ENCODE measurements at places on chromosomes 6 and 20.
A peak's percentile ranks its signal among the peaks of the same experiment; 100 is the strongest.

DNA sequence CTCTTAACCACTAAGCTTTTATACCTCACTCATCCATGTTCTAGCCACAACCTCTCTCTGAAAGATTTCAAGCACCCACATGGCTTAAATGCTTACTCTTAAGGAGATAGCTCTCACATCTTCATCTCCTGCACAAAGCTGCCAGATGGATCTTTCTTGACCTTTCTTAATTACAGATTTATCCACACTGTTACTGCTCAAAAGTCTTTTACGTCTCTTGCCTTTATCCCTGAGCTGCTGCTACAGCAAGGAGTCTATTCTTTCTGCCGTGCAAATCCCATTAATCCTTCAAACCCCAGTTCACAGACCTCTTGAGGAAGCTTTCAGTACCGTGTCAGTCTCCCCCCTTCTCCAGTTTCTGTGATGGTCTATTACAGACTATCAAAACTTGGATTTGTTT lies 54.6 kb downstream of the B4GALT5 start:
- DNase-seq: no peak

DNA sequence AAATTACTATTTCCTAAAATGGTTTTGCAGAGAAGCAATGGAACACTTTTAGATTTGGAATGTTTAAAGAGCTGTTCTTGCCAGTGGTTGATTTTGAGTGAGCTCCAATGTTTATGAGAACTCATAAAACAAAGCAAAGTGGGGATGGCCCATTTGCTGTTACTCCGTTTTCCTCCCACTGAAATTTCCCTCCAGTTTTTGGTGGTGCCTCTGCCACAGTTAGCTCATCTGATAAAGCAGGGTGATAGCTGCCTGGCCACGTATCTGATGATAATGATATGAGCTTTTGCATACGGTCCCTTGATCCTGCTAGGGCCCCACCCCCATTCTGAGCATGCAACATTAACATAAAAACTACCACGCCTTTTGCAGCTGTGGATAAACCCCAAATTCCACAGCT lies 10.4 kb downstream of the CD83 start:
- DNase-seq: no peak

DNA sequence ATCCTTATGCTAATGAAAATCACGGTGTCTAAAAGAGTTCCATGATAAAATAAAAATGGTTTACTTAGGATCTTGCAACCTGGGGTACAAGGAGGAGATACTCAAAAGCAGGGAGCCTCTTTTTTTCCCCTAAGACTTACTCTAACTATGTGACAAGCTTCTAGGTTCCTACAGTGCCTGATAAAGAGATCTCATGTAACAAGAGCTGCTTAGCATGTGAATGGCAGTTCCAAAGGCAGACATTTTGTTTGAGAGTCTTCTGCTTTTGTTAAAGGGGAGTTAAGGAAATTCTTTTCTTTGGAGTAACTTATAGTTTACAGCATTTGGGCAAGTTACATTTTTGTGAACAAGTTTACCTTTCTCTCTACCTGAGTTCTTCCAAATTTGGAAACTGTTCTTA lies 945.8 kb upstream of the ADGRB3 start:
- no peak for DNase-seq

GRCh38 chr20:53030061-53030460 lies 57.9 kb downstream of the TSHZ2 start:
- peak; percentile 31 for DNase-seq

GRCh38 chr20:6515261-6515660 lies 252.2 kb upstream of the BMP2 start:
- no peak for DNase-seq

DNA sequence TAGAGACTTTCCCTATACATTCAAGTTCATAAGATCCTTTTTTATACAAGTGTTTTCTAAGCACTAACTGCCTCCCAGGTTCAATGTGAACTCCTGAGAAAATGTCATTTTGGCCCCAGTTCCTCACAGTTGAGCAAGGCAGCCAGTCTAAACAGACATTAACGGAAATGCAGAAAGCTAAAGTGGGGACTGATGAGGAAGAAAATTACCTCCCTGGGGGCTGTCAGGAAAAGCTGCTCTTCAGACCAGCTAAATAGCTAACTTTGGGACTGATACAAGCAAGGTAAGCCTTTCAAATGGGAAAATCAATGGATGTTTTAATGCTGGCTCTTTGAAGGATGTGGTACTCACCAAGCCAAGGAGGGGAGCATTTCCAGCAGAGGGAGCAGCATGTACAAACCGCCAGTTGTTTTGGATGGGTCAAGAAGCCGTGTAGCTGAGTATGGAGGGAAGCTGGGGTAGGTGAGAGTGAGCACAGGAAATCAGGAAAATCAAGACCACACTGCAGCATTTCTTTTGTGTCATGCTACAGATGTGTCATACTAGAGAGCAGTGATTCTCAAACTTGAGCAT lies 180.8 kb upstream of the CHD6 start:
- no peak for DNase-seq

DNA sequence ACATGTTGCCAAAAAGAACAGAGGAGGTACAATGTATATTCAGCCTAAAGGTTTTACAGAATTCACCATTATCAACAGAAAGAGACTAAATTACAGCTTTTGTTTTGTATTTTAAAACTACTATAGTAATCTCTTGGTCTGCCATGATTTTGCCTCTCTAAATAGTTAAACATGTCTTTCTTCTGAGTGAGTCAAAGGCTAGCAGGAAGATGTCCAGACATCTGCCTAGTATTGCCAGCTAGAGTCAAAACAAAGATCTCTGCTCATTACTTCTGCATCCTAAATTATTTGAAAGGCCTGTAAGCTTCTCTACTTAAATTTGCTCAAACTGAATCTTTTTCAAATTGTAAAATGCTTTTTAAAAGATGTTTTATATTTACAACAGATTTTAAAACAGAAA lies 8.8 kb downstream of the ASF1A start:
- no peak for DNase-seq

DNA sequence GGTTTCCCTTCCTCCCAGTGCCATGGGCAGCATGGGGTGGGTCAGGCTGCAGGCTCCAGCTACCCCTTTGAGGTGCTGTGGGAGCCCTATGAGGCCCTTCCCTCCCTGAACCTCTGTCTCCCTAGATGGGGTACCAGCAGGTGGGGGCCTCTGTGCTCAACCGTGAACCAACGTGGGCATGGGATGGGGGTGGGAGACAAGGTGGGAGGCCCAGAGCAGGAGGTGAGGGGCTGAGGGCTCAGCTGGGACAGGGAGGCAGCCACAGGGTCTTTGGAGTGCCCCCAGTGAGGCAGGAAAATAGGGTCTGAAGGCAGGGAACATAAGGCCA lies 33.3 kb downstream of the SUN5 start:
- DNase-seq: no peak

- no peak for DNase-seq
Observed at GRCh38 chr6:77356821-77357220, 106.5 kb downstream of the HTR1B start.

- no peak for DNase-seq
Observed at GRCh38 chr6:24100024-24100769, 25.8 kb upstream of the NRSN1 start.

- DNase-seq: no peak
Observed at GRCh38 chr6:37558168-37558567, 58.5 kb upstream of the CCDC167 start.

DNA sequence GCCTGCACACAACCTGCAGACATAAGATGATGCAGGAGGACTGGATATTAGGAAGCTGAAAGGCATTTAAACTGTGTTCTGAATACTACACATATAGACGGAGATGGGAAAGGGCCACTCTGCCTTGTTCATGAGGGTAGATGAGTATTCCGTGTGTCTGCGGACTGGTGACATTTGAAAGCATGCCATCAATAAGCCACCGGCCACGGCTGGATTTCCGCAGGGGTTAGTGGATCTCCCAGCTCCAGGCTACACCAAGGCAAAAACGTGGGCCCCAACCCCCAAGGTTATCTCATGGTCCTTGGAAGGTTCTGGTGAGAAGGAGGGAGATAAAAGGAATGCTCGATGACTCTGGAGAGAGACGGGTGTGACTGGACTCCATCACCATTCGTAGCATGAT lies 78.6 kb upstream of the THBS2 start:
- no peak for DNase-seq

GRCh38 chr6:158686791-158687381 lies 37.0 kb downstream of the SYTL3 start:
- peak; percentile 89 for DNase-seq

DNA sequence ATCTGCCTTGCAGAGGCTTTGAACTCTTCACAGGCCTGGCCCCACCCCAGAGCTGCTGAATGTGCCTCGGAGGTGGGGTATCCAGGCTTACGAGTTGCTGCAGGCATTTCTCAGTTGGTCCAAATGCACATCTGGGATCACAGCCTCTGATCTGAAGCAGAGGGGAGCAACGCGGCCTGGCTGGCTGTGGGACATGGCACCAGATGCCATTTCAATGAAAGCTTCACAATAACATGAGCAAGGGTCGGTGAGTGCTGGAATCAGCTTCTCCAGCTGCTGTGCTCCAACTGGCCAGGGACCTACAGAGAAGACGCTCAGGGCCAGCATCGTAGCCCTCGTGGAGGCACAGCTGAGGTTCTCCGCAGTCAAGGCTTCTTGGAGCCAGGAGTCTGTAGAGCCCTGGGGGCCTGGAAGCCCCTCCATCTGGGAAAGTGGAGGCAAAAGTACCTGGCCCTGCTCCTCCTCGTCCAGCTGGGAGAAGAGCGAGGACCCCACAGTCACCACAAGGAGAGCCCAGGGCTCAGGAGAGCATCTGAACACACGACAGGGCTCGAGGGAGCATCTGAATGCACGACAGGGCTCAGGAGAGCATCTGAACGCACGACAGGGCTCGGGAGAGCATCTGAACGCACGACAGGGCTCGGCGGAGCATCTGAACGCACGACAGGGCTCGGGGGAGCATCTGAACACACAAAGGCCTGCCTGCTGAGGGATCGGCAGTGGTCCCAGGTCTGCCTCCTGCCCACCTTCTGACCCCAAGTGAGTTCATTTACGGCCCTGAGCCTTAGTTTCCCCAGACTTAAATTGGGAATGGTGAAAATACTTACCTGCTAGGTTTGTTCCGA lies 165.2 kb downstream of the DLL1 start:
- no peak for DNase-seq

GRCh38 chr6:135173242-135173988 lies 7.7 kb upstream of the MYB start:
- no peak for DNase-seq

GRCh38 chr6:23591761-23592160 lies 534.3 kb upstream of the NRSN1 start:
- no peak for DNase-seq

GRCh38 chr6:7554533-7555275 lies 13.2 kb downstream of the DSP start:
- no peak for DNase-seq

DNA sequence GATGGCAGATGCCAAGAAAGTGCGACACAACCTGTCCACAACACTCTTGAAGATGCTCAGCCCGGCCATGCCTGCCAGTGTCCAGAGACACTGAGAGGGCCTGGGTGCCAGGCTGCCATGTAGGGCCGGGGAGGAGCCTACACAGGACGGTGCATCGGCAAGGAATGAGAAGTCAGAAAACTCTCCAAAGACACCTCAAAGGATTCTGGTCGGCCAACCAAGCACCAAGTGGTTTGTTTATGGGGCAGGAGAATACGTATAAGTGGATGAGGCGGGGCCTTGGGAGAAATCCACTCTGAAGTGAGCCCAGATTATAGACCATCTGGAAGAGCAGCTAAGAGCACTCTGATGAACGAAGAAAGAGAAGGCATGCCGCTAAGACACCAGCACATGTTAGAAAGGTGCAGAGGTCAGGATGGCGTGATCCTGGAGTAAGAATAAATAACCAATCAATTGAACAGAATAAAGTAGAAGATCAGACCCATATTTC lies 120.7 kb upstream of the FOXQ1 start:
- DNase-seq: no peak

- no peak for DNase-seq
Observed at GRCh38 chr20:63392465-63393365, 31.6 kb upstream of the CHRNA4 start.

DNA sequence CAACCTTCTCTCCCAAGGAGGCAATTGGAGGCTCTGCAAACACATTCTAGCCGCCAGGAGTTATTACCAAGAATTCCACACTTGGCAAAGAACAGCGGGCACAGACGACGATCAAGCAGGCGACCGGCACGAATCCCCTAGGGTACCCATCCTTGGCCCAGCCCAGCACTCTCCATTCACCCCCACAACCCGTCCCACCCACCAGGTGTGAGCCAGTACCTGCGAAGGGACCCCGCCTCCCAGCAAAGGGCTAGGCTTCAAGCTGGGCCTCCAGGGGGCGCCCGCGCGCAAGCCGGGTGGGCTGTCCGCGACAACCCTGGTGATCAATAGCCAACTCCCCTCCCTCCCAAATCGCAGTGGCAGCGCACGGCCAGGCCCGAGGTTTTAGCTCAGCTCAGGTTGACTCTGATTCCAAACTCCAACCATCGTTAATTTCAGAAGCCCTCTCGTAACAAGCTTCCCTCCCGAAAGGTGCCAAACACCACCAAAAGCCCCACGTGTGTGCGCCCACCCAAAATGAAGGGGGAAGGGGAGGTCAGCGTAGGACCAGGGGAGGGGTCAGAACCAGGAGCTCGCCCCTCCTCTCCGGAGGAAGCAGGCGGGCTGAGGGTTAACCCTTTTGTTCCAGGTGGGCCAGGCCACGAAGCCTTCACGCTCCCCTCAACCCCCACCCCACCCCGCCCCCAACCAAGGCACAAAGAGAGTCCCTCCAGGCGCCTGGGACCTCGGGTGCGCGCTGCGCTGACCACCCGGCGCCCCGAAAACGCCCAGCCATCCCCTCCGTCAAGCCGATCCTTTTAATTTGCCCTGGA lies 2.1 kb downstream of the SALL4 start:
- DNase-seq: peak; percentile 53

DNA sequence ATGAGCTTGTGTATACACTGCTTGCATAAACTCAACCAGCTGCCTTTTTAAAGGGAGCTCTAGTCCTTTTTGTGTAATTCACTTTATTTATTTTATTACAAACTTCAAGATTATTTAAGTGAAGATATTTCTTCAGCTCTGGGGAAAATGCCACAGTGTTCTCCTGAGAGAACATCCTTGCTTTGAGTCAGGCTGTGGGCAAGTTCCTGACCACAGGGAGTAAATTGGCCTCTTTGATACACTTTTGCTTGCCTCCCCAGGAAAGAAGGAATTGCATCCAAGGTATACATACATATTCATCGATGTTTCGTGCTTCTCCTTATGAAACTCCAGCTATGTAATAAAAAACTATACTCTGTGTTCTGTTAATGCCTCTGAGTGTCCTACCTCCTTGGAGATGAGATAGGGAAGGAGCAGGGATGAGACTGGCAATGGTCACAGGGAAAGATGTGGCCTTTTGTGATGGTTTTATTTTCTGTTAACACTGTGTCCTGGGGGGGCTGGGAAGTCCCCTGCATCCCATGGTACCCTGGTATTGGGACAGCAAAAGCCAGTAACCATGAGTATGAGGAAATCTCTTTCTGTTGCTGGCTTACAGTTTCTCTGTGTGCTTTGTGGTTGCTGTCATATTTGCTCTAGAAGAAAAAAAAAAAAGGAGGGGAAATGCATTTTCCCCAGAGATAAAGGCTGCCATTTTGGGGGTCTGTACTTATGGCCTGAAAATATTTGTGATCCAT lies 15.3 kb downstream of the TNFAIP3 start:
- DNase-seq: peak; percentile 73

DNA sequence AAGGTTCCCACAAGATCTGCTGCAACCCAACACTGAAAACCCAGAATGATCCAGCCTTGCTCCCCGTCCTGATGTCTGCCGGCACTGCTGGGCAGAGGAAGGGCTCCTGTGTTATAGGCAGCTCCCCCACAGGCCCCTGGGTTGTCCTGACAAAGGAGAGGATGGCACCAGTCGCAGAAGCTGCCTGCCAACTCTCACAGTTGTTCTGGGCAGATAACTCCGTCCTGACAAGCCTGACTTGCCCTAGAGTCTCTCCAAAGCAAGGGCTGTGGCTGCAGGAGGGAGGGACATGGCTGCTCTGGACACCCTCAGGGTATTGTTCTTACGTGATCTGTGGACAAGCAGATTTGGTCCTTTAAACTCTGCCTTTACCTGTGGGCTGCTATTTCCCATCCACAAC lies 243.8 kb downstream of the CDH26 start:
- no peak for DNase-seq

Data from CD4-positive, alpha-beta T cell treated with Interleukin-17A for 1 hour (primary cell).